ENCODE measurements at places on chromosomes 6 and 20. TPM values are rescaled to one million over a fixed set of nuclear protein-coding genes. Genes with fewer than 3 reads are reported as not detected.

The KIF25 gene
- not detected for total RNA-seq

The PRL gene
- total RNA-seq = not detected

The TRAPPC3L gene
- total RNA-seq = not detected

The MRPS10 gene
- total RNA-seq = 63.4 TPM

The HLA-DQA1 gene
- total RNA-seq = not detected

The HMGN4 gene
- 32.7 TPM for total RNA-seq

The CLPSL2 gene
- total RNA-seq = not detected

The TRDN gene
- total RNA-seq = not detected

The RAET1L gene
- not detected for total RNA-seq

The TMEM151B gene
- not detected for total RNA-seq

The LY6G6C gene
- not detected for total RNA-seq

The ADTRP gene
- 2.6 TPM for total RNA-seq

The HAO1 gene
- total RNA-seq = not detected

The STAU1 gene
- 63.8 TPM for total RNA-seq

The TRERF1 gene
- 12.0 TPM for total RNA-seq

The PFDN4 gene
- 1,207 TPM for total RNA-seq

The KCNS1 gene
- total RNA-seq = not detected

The ADGRF1 gene
- total RNA-seq = not detected

The PRPH2 gene
- 0.72 TPM for total RNA-seq

The TRIM15 gene
- total RNA-seq = not detected

The NPBWR2 gene
- not detected for total RNA-seq

The EDN3 gene
- total RNA-seq = not detected

The OTOR gene
- not detected for total RNA-seq

The RGS17 gene
- 7.8 TPM for total RNA-seq

The BMP6 gene
- 1.3 TPM for total RNA-seq

The PLG gene
- total RNA-seq = 2.9 TPM

The KHDC1 gene
- total RNA-seq = 0.16 TPM

The B3GALT4 gene
- total RNA-seq = 8.7 TPM

The KIF3B gene
- total RNA-seq = 33.1 TPM

The MDFI gene
- total RNA-seq = not detected

The TCP11 gene
- not detected for total RNA-seq

The TTBK1 gene
- not detected for total RNA-seq

The CCN6 gene
- not detected for total RNA-seq

The PDCD2 gene
- total RNA-seq = 104 TPM

The PNPLA1 gene
- total RNA-seq = not detected

The MMP24 gene
- total RNA-seq = 0.16 TPM
